ENCODE measurements at places on chromosomes 5 and 9.

DNA sequence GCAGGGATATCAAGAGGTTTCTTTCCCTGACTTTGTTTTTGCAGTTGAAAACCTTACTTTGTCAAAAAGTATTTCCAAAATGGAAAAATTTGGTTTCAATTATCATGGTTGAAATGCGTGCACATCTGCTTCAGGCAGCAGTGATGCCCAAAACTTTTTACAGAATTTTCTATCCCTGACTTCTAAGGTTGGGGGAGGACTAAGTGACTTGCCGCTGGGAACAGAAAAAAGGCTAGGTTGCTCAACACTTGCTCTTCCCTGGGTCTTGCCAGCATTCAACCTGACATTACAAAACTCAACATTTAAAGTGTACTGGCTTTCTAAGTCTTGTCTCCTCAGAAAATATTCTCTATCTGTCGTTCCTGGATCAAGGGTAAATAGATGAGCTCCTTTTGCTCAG lies 4.7 kb downstream of the KLHL3 start:
- no peak for DNase-seq

- no peak for DNase-seq
Observed at GRCh38 chr5:151430731-151431130, 16.7 kb upstream of the SLC36A1 start.

DNA sequence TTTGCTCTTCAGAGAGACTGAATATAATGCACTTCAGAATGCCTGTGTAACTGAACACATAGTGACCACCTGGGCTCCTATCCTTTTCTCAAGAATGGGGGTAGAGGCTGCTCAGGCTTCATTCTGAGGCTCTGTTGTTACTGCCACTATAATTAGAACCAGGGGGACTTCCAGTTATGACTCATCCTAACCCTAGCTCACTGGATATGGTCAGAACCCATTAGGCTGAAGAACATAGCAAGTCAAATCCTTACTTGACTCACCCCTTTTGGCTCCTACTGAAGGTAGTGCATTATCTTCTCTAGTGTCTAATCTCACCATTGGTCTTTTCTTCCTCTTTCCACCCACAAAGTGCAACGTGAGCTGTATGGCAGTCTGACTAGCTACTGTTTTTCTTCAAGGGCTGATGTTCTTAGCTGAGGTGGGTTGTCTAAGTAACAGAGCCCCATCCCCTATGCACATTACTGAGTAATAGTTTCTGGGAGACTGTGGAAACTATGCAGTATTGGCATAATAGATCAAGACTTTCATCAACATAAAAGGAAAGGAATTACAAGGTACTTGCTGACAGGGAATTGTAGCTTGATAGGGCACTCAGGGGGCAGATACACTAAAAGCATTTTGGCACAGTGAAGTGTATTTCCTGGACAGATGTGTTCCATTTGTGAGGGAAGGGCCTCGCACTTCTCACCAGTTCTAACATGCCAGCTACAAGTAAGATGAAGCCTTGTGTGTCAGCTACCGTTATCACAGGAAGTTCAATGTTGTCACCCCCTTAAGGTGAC lies 431.0 kb upstream of the MEF2C start:
- peak; percentile 32 for DNase-seq

DNA sequence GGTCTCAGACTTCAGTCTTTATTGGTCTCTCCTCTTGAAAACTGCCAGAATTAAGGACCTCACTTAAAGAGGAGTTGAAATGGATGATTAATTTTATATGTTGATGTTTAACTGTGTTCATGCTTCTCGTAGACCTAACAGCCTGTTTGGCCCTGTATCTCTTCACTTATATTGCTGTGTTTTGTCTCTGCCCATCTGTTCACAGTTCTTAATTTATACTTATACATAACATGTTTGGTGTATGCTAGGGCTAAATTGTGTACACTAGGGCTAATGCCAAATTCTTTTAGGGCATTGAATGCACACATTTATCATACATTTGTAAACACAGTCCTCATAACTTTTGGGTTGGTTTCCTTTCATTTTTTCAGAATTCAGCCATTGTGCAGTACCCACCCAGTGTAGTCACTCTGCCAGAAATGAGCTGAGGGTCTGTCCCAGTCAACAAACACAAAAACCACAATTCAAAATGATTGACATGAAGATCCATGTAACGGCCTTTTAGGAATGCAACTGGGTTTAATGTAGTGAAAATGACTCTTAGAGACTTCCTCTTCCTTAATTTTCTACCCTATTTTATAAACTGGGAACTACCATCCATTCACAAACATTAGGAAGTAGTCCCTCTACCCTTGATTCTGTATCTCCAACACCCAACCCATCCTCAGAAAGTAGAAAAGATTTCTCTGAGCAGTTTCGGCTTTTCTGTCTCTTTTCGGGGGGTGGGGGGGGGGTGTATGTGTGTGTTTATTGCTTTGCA lies 668.8 kb upstream of the KLF4 start:
- DNase-seq, result no peak

DNA sequence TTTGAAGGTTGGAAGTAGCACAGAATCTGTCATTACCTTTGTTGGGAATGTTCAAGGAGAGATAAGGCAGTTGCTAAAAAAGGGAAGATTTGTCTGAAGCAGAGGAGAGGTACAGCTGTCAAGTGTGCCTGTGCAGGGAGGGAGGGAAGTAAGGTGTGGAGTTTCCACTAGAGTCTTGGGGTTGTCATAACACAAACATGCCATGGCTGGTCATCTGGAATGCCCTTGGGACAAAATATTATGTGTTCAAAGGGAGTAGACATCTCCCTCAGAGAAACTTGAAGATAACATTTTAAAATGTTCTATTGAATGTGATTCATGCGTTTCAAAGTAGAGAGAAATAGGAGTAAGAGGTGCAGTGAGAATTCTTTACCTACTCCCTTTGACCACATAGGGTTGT lies 95.0 kb downstream of the MUSK start:
- DNase-seq, result no peak

DNA sequence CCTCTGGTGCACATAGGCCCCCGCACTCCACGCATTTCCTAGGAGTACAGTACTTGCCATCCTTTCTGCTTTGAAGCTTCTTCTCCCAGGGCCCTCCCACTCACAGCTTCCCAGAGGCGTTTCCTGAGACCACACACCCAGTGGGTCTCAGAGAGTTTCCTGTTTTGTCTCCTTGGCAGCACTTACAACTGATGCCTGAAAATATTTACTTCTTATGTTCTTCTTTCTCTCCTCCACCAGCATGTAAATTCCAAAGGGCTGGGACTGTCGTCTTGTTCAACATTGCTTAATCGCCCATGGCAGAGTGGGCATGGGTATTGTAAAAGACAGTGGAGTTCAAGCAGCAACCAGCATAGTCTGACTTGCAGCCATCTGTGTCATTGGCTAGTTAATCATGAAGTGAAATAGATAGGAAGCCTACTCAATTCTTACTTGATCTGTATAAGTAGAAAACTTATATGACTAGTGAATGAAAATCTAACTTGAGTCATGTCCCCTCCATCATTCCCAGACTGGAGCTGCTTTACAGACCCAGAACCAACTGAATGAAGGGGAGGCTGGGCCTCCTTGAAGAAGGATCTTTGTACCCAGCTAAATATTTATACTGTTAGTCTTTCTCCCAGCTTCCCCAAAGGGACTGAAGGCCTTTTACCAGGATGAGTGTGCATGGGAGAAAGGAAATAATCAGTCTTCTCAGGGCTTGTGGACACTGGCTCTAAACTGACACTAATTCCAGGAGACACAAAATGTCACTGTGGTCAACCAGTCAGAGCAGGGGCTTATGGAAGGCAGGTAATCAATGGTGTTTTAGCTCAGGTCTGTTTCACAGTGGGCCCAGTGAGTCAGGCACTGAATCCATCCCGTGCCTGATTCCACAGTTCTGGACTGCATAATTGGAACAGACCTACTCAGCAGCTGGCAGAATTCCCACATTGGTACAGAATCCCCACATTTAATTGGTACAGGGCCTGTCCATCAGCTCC lies 116.4 kb downstream of the SV2C start:
- DNase-seq, result no peak

GRCh38 chr9:130246126-130246525 lies 19.4 kb upstream of the HMCN2 start:
- no peak for DNase-seq

- no peak for DNase-seq
Observed at GRCh38 chr5:133370904-133371303, 241.4 kb downstream of the FSTL4 start.

DNA sequence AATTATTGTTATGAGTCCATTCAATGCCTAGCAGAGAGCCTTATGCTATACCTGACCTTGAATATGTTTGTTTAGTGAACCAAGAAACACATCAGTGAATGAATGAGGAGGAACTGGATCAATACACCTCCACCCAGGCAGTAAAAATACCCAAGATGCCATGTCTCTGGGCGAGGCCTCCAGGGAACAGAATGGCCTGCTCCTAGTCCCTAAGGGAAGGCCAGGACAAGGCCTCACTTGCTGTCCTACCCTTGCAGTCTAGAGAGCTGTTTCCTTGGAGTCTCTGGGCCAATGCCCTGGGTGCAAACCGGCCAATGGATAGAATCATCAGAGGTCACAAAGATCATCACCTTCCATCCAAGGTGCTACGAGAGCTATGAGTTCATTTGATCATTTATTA lies 26.1 kb downstream of the TNIP1 start:
- no peak for DNase-seq

GRCh38 chr5:7970816-7971215 lies 101.9 kb downstream of the MTRR start:
- DNase-seq, result no peak

DNA sequence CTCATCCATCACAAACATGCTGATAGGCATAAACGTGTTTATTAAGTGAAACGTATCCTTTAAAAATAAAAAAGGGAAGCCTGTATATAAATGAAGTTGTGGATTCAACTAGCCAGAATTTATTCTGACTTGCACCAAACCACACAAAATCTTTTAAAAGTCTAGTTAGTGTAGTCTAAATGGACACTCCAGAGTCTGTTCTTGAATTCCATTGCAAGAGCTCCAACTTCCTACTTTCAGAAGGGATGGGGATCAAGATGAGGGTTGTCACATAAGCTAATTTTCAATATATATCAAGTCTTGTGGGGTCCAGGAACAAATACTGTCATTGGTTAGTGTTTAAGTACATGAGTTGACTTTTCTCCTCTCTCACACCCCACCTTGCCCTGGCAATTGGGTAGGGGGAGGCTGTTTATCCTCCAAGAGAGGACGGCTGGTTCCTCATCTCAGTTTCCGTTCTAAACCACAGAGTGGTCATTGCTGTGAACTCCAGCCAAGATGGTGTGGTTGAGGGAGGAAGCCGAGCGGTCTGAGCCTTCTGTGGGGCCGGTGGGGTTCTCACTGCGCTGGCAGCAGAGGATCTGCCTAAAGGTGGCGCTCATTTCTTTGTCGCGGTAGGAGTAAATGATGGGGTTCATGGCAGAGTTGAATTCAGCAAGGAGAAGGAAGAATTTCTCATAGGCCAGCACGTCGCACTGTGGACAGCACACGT lies 163.2 kb downstream of the LPAR1 start:
- DNase-seq, result no peak

DNA sequence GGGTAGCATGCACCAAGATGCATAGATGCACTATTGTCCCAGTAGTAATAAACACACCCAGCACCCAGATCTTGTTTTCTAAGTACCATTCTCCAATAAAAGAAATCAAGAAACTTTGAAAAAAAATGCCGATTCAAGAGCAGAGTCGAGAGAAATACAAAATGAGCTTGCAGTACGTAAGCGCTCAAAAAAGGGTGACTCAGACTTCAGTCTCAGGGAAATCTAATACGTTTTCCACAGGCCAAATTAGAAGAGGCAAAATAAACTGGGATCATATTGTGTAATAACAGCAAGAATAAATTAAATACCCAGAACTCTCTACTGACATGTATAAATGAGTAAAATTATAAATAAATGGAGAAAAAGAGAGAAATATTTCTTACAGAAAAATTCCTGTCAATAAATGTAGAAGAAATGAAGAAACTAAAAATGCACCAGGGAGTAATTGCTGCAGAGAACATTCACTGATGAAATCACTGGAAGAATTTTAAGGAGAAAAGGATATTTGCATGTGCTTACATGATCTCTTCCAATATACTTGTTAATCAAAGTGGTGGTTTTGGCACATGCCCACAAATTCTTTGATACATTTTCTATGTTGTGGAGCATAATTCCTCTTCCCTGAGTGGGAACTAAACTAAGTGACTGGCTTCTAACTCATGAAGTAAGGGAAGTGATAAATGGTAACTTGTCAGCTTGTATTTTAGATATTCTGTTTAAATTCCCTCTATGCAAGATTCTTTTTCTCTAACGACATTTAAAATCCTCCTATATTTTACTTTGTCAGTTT lies 567.6 kb upstream of the ADAMTS16 start:
- no peak for DNase-seq

GRCh38 chr5:102823441-102823874 lies 68.4 kb downstream of the PAM start:
- DNase-seq, result peak; percentile 11

DNA sequence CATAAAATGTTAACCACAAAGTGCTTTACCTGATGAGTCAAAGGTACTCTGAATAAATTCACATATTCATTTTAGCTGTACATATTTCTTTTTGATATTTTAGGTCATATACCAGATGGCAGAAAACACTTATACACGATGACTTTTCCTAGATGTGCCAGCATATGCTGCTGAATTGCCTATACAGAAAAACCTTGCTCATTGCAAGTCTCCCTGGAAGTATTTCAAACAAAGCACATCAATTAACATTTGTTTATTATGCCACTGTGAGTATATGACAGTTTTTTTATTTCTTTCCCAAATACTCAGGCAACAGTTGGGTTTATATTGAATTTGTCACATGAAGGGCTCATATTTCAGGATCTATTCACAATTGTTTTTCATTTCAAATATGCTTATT lies 180.8 kb downstream of the TMEM232 start:
- DNase-seq, result no peak

- DNase-seq, result no peak
Observed at GRCh38 chr9:114928136-114928535, 2.3 kb downstream of the TNFSF8 start.

- DNase-seq, result no peak
Observed at GRCh38 chr9:135877791-135878527, 29.4 kb downstream of the CAMSAP1 start.

GRCh38 chr5:71770381-71770780 lies 51.3 kb downstream of the CARTPT start:
- DNase-seq, result no peak

DNA sequence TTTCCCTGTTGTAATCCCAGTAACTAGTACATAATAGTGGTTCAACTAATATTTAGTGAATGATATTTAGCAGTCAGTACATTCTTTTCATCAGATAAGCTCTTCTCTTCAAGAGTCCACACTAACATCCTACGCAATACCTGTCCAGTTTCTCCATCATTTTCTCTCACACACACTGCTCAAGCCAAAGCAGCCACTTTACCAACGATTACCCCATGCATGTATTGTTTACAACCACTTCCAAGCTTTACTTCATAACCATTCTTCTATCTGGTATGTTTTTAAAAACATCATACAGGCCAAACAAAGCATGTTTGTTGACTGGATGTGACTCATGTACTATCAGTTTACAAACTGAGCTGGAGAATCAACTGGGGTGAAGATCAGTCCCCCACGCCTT lies 7.3 kb downstream of the UBTD2 start:
- peak; percentile 10 for DNase-seq

DNA sequence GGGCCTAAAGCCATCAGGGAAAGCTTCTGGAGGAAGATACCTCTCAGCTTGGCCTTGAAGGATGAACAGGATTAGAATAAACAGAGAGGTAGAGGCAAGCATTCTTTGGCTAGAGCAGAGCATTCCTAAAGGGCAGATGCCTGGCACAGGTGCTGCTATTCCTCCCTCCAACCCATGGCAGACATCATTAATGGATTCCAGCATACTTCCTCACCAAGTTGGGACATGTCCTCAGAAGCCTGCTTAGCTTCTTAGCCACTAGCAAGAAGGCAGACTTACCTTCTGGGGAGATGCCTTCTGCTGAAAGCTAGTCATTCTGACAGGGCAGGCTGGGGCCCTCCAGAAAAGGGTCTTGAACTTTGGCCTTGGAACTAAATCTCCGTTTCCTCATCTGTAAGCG lies 122.0 kb downstream of the RGS3 start:
- no peak for DNase-seq

All from AG08396 (cell line).